CD4-positive, alpha-beta T cell (primary cell): ENCODE measurements at places on chromosomes 1 and 21.
A peak's percentile ranks its signal among the peaks of the same experiment; 100 is the strongest.

GRCh38 chr21:30605968-30606367 is 5.1 kb downstream of the KRTAP22-1 start:
- no peaks in the 10 kb centered on the region for H3K36me3 ChIP-seq
- no peak overlapping the region for H3K27ac ChIP-seq
- no peaks in the 10 kb centered on the region for H3K27me3 ChIP-seq
- no peaks in the 10 kb centered on the region for H3K4me1 ChIP-seq

- H3K4me1 ChIP-seq, result no peaks in the 10 kb centered on the region
- DNase-seq, result no peak
- no peak overlapping the region for H3K4me3 ChIP-seq
Measured at GRCh38 chr1:115811140-115811828, 29.6 kb downstream of the NHLH2 start.

- peak overlapping the region; percentile 95 for H3K4me3 ChIP-seq
- H3K36me3 ChIP-seq, result no peaks in the 10 kb centered on the region
- H3K27ac ChIP-seq, result peak overlapping the region; percentile 87
- H3K4me1 ChIP-seq, result peaks cover 23% of the 10 kb centered on the region
- no peak for DNase-seq
- H3K27me3 ChIP-seq, result no peaks in the 10 kb centered on the region
Measured at GRCh38 chr1:93845538-93846205, 33.3 kb downstream of the DNTTIP2 start.

DNA sequence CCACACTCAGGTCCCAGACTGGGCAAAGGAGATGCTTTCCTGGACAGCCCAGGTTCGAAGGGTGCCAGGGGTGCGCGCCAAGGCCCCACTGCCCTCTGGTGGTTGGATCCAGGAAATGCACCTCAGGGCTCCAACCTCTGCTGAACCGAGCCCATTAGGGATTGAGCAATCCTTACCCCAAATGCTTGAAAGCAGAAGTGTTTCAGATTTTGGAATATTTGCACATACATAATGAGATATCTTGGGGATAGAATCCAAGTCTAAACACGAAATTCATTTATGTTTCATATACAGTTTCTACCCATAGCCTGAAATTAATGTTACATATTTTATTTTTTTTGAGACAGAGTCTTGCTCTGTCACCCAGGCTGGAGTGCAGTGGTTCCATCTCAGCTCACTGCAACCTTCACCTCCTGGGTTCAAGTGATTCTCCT is 57.4 kb downstream of the SLC9A1 start:
- H3K36me3 ChIP-seq, result peaks cover 6% of the 10 kb centered on the region
- peak; percentile 64 for DNase-seq
- H3K27me3 ChIP-seq, result no peaks in the 10 kb centered on the region
- no peak overlapping the region for H3K27ac ChIP-seq

DNA sequence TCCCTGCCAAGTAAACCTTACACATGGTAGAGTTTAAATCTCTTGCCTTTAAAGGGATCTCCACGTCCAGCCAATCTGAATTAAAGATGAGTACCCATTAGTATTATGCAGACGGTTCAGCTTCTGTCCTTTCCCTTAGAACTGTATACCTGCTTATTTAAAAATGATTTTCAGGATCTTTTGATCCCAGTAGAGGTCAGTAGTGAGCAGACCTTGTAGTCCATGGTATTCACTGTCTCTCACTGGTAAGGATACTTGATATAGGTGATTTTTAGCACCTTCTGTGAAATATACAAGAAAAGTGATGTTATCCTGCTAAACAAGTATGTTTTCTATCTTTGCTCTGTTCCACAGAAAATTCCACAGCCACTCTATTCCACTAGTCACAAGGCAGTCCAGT is 1211.6 kb upstream of the ADGRL4 start:
- no peak overlapping the region for H3K4me3 ChIP-seq
- no peak for DNase-seq
- H3K36me3 ChIP-seq, result no peaks in the 10 kb centered on the region

DNA sequence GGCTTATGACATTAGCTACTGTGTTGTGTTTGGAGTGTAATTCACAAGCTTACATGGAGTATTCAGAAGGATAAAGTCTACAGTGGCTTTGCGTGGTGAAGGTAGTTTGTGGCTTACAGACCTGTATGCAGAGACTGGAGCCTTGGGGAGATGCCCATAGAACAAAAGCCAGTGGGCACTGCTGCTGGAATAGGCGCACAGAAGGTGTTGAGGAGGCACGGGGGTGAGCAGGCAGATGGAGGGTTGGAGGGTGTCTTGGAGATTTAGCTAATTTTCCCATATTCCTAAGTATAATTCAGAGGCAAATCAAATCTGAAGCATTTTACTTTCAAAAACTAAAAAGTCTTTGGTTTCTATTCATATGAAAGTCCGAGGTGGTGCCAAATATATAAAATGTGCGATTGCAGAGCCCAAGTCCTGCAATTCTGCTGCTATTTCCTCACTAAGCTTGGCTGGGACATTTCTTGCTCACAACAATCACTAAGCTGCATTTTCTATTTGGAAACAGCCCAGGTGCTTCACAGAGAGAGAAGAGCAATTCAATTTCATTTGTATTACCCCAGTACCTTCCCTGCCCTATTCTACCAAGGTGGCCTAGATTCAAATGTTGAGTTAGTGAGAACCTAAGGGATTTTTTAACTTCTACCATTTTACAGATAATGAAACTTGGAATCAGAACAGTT is 48.5 kb downstream of the FH start:
- no peak overlapping the region for H3K27ac ChIP-seq
- no peak for DNase-seq
- H3K4me1 ChIP-seq, result no peaks in the 10 kb centered on the region
- H3K36me3 ChIP-seq, result no peaks in the 10 kb centered on the region
- H3K27me3 ChIP-seq, result peaks cover 5% of the 10 kb centered on the region
- no peak overlapping the region for H3K4me3 ChIP-seq

DNA sequence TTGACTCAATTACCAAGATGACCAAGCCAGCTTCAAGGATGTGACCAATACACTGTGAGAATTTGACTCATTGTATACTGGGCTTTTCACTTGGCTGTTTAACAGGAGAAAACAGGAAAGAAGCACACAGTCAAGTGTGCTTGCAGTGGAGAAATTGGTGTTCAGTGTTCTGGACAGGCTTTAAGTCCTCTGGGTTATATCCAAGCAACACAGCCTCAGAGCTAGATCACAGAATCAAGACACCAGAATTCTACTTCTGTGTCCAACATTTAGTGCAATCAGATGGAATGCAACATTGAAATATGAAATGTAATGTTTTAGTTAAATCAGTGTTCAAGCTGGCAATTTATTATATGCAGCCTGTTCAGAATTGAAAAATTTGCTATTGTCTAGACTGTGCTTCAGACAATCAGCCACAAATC is 694.4 kb downstream of the LTN1 start:
- DNase-seq, result no peak
- no peak overlapping the region for H3K27ac ChIP-seq
- no peak overlapping the region for H3K4me3 ChIP-seq
- H3K4me1 ChIP-seq, result no peaks in the 10 kb centered on the region
- H3K36me3 ChIP-seq, result no peaks in the 10 kb centered on the region

GRCh38 chr1:56493826-56494225 is 85.5 kb downstream of the PLPP3 start:
- no peaks in the 10 kb centered on the region for H3K4me1 ChIP-seq
- no peak overlapping the region for H3K27ac ChIP-seq
- H3K36me3 ChIP-seq, result no peaks in the 10 kb centered on the region
- DNase-seq, result no peak
- H3K27me3 ChIP-seq, result no peaks in the 10 kb centered on the region

- no peak for DNase-seq
- no peak overlapping the region for H3K27ac ChIP-seq
- peaks cover 38% of the 10 kb centered on the region for H3K4me1 ChIP-seq
- H3K36me3 ChIP-seq, result no peaks in the 10 kb centered on the region
- H3K27me3 ChIP-seq, result peaks cover 18% of the 10 kb centered on the region
- H3K4me3 ChIP-seq, result no peak overlapping the region
Measured at GRCh38 chr1:234774971-234775370, 165.0 kb upstream of the IRF2BP2 start.

DNA sequence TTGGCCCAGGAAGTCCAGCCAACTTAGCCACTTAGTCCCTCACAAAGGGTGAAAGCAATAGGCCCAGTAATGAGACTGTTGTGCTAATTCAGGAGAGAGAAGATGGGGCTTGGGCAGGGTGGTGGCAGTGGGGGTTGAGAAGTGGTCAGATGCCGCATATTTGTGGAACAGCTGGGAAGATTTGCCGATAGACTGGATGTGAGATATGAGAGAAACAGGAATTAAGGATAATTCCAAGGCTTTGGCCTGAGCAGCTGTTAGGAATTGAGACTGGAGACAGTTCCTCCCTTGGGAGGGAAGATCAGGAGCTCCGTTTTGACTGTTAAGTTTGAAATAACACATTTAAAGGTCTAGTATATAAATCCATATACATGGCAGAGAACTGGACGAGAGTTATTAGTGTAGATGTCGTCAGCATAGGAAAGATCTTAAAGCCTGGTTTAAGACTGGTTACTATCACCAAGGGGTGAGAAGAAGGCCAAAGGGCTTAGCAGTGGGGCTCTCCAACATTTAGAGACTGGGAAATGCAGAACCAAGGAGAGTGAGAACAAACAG is 323.7 kb upstream of the FAM78B start:
- H3K27me3 ChIP-seq, result no peaks in the 10 kb centered on the region
- DNase-seq, result no peak
- peaks cover 21% of the 10 kb centered on the region for H3K4me1 ChIP-seq
- H3K27ac ChIP-seq, result peak overlapping the region; percentile 91

DNA sequence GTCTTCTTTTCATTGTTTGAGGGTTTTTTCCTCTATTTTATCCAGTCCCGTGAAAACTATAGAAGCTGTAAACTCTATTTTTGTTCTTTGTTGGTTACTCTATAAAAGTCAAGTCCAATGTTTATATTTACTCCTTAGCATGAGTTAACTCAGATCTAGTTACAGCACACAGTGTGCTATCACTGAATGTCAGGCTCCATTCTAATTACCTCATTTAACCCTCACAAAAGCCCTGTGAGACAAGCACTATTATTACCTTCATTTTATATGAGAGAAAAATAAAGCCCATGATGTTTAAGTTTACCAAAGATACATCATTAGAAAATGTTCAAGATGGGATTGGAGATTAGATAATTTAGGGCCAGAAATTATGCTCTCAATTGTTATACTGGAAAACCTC is 251.4 kb upstream of the SNX7 start:
- no peaks in the 10 kb centered on the region for H3K27me3 ChIP-seq
- no peak overlapping the region for H3K4me3 ChIP-seq
- no peak overlapping the region for H3K27ac ChIP-seq
- DNase-seq, result no peak
